ENCODE measurements at places on chromosomes 16 and 17.

DNA sequence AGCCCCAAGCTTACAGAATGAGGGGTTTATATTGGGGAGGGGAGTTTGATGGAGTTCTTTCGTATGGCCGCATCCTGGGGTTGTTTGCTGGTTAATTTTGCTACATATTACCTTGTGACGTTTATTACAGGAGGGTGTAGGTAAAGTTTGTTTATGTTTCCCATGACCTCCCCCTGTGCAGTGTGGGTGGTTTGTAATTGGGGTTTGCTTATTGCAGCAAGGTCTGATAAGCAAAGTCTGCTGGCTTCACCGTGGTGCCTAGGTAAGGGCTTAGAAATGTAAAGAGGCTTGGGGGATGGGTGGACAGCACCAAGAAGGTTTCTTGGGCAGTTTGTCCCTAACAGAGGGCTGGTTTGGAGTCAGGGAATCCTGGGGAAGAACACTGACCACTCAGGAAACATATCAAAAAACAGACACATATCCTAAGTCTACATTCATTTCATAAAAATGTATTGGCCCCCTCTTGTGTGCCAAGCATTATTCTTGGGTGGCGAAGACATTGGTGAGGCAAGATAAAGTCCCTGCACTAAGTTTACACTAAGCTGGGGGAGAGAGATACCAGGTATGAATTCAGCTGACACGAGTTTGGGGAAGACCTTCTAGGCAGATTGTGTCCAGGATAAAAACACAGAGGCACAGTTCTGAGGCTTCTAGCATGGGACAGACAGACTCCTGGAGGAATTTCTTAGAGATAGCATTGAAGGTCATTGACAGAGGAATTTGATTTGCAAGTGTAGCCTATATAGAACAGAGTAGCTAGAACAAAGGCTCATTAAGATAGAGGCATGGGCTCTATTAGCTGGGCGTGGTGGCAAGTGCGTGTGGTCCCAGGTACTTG lies 9.5 kb downstream of the ZNF764 start:
- DNase-seq = no peak

DNA sequence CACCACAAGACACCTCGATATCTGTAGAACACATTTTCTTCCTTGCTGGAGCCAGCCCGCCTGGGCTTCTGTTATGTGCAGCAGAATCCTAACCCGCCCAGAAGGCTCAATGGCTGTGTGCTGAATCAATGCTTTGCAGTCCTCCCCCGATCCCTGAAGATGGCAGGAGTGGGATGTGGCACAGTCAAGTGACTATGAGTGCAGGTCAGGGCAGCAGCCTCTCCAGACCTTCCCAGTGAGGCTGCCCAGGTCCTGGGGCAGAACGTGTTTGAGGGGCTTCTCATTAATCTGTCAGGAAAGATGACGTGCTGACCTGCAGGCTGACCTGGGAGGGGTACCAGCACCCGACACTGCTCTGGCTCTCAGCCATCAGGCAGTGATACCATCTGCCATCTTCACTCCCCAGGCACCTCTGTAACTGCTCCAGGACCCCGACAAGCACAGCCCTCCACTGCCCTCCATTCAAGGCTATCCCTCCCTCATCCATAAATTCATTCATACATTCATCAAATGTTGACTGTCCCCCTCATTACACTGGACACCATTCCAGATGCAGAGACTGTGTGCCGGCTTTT lies 35.2 kb downstream of the LRRC75A start:
- DNase-seq = no peak

GRCh38 chr17:81713004-81713555 lies 996 bp downstream of the SLC25A10 start:
- no peak for DNase-seq

DNA sequence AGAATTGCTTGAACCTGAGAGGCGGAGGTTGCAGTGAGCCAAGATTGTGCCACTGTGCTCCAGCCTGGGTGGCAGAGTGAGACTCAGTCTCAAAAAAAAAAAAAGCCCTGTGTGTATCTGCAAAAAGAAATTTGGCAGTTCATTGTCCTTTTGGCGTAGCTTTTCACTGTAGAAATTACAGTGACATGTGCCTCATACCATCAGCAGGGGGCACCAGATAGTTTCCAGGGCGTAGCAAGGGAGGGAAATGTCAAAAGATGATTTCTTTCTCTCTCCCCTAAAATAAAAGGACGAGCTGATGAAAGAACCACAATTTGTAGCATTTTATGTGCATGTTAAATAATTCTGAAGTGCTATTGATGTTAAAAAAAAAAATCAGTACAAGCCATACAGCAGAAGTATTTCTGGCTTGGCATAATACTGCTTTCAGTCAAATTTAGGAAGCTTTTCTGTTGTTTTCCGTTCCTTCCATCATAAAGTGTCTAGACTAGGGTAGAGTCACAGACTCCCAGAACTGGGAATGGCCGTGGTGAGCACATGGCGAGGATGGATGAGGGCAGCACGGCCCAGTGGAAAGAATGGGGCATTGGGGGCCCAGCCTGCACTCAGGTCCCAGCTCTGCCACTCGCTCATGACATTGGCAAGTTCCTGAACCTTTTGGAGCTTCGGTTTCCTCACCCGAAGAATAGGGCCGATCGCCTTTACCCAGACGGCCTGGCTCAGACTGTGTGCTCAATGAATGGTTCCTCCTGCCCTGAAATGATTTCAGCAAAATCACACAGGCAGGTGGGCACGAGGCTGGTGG lies 59.8 kb upstream of the RPH3AL start:
- DNase-seq = peak; percentile 44

GRCh38 chr17:72118335-72119076 lies 2.3 kb upstream of the SOX9 start:
- no peak for DNase-seq

GRCh38 chr16:89798832-89799370 lies 17.5 kb downstream of the FANCA start:
- DNase-seq = no peak

DNA sequence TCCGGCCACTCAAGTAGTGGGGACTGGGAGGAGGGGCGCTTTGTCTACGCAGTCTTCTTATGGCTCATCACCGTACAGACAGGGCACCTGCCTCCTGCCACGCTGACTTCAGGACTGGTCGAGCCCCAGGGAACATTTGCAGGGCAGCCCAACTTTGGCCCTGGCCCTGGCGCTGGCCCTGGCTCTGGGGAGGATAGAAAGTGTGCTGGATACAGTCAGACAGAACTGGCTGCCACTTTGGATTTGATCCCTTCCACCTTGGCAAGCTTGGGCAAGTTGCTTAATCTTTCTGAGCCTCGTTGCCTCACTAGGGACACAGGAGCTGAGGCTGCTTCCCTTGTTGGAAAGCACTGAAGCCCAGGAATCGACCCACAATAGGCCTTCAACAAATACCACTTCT lies 13.6 kb downstream of the LGALS9 start:
- no peak for DNase-seq

DNA sequence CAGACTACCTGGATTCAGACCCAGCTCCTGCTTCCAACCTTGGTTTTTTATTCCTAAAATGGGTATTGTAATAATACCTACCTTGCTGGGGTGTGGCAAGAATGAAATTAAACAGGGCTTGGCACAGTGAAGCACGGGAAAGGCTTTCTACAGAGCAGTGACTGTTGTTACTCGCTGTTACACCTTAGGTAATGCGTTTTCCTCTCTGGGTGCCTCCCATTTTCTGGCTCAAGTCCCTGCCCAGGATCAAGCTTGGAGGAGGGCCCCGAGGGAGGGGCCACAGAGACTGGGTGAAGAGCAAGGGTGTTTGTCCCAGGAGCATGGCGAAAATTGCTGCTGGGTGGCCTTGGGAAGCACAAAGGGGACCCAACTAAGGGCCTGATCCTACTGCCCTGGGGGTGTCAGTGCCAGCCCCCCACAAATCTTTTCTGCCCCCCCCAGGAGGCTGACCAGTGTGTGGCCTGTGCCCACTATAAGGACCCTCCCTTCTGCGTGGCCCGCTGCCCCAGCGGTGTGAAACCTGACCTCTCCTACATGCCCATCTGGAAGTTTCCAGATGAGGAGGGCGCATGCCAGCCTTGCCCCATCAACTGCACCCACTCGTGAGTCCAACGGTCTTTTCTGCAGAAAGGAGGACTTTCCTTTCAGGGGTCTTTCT lies 13.3 kb downstream of the MIEN1 start:
- DNase-seq = no peak

DNA sequence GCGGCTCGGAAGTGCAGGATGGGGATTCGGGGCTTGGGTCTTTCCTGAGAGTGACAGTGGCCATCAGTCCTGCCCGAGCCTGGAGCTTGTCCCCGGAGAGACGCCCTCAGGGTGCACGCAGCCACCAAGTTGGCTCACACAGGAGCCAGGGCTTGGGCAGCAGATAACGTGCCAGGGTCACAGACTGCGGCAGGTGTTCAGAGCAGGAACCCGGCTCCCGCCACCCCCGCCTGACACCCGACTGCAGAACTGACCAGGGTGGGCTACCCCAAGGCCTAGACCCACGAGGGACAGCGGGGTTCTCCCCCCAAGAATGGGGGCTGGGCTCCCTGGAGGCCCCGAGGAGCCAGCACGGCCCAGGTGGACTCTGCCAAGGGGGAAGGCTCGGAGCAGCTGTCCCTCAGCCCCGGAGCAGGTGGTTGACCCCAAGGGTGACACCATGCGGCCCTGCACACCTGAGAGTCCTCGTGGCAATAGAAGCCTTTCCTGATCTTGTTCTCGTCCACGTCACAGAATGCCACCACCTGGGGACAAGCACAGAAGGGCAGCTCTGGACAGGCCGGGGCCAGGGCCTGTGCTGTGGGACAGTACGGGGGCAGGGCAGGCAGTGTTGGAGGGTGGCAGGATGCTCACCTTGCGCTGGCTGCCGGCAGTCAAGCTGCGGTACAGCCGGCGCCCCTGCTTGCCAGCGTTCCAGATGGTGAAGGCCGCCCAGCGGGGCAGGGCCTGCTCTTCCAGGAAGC lies 117.1 kb upstream of the ZNF750 start:
- DNase-seq = no peak

DNA sequence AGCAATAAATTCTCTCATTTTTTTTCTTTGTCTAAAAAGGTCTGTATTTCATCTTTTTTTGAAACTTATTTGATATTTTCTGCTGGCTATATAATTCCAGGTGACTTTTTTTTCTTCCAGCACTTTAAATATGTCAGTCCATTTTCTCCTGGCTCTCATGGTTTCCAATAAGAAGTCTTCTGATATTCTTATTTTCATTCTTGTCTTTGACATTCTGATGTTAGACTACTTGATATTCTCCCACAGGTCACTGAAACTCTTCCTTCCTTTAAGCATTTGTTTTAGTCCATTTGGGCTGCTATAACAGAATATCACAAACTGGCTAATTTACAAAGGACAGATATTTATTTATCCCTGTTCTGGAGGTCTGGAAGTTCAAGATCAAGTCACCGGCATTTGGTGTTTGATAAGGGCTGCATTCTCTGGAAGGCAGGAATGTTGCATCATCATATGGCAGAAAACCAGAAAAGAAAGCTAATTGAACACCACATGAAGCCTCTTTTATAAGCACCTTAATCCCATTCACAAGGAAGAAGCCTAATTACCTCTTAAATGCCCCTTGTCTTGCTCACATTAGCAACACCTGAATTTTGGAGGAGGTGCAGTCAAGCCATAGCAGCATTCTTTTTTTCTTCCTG lies 242.1 kb upstream of the TNRC6C start:
- no peak for DNase-seq

GRCh38 chr16:24776501-24777220 lies 47.2 kb downstream of the TNRC6A start:
- peak; percentile 4 for DNase-seq

DNA sequence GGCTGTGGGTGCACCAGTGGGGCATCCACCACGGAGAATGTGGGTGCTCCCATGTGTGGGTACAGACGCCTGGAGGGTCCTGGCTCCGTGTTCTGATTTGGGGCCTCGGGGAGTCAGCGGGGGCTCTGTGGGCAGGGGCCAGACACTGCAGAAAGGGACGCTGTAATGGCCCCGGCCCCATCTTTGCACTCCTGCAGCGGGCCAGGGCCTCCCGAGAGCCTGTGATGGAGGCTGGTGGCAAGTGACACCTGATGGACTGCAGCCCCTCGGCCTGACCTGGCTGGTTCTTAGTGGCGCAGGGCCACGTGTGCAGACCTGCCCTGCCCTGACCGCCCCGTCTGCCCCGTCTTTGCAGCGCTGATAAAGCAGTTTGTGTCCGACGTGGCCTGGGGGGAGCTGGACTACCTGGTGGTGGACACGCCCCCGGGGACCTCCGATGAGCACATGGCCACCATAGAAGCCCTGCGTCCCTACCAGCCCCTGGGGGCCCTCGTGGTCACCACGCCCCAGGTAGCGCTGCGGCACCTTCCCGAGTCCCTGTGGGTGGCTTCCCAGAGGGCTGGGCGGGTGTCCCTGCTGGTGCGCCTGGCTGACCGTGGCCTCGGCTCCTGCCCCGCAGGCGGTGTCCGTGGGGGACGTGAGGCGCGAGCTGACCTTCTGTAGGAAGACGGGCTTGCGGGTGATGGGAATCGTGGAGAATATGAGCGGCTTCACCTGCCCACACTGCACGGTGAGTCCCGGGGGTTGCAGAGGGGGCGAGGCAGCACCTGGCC lies 4.7 kb downstream of the NUBP2 start:
- no peak for DNase-seq

DNA sequence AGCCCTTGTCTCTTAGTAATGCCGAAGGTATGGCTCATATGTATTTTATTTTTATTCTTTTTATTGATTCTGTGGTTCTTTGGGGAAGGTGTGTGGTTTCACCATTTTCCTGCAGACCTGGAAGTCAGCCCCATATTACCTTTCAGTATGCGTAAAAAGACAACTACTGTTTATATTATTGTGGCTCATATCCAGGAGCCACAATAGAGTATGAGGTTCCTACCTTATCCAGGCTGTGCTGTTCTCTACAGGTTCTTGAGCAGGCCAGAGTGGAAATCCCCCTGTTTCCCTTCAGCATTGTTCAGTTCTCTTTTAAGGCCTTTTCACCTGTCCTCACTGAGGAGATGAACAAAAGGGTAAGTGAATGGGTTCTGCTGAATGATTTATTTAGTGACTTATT lies 33.2 kb downstream of the REXO5 start:
- no peak for DNase-seq

DNA sequence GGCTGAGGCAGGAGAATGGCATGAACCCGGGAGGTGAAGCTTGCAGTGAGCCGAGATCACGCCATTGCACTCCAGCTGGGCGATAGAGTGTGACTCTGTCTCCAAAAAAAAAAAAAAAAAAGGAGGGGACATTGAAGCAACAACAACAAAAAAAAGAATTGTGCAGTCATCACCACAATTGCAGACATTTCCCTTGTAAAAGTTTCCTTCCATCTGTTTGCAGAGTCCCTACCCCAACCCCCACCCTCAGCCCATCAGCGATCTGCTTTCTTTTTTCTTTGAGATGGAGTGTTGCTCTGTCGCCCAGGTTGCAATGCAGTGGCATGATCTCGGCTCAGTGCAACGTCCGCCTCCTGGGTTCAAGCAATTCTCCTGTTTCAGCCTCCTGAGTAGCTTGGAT lies 3.7 kb downstream of the MGRN1 start:
- no peak for DNase-seq

- no peak for DNase-seq
These were observed 2.1 kb upstream of the ZSCAN10 start for GRCh38 chr16:3101018-3101840.

GRCh38 chr16:76052725-76053124 lies 224.5 kb upstream of the CNTNAP4 start:
- DNase-seq = no peak

GRCh38 chr17:4584917-4585637 lies 748 bp downstream of the SMTNL2 start:
- no peak for DNase-seq

- peak; percentile 58 for DNase-seq
These were observed at the start of gene TNFSF13 for GRCh38 chr17:7558544-7559319. Gene TNFSF13 (plus strand): TSS chr17:7558750. CDS start chr17:7559040, 290 bp downstream.

GRCh38 chr17:68456339-68457167 lies 743 bp downstream of the WIPI1 start:
- DNase-seq = peak; percentile 69

Measured in hypothalamus (tissue), 51 donors.